ENCODE measurements at places on chromosomes 6 and 20.

DNA sequence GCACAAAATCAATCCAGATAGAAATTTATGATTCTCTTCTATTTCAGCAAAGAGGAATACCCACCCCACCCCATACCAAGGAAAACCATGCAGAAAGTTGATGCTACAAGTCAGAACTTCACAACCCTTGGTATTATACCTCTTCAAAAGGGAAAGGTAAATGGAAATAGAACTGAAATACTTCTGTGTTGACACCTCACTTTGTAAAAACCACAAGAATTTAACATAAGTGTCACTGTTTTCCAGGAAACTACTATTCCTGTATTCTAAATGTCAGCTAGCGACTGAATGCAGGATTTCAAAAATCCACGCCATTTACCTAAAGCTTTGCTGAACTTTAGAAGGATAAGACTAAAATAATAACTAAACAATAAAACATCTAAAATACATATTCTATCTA, 3.6 kb downstream of the CPNE1 start:
- no peak for DNase-seq

- no peak for DNase-seq
These were observed 16.9 kb downstream of the SYTL3 start for GRCh38 chr6:158666628-158667359.

- DNase-seq: no peak
These were observed 5.5 kb downstream of the ITCH start for GRCh38 chr20:34368547-34368946.

DNA sequence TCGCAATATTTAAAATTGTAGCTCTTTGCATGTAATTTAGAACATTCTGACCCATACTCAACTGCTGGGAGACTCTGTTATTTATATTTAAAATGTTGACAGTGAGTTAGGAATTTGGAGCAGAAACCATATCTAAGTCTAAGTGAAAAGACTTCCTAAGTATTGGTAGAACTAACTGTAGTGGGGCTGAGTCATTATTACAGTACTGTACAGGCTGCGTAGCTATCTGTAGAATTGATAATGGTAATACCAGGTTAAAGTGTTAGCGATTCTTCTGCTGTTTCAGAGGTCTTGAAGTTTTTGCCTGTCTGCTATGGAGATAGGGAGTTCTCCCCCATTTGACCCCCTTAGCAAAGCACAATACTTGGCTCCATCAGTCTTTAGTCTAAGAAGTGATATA, 3.6 kb downstream of the TOP1 start:
- DNase-seq: no peak

DNA sequence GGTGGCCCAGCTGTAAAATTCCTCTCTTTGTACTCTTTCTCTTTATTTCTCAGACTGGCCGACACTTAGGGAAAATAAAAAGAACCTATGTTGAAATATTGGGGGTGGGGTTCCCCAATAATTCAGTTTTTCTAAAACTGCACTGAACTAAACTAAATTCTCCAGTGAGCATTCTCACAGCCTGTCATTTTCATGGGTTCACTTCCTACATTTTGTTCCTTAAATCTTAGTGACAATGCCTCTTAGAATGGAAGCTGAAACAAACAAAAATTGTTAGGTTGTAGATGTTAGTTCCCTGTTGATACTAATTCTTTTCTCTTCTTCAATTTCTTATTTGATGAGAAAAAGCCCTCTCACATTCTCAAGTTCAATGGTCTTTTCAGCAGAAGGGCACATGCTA, 35.8 kb upstream of the IFNGR1 start:
- DNase-seq: no peak

- DNase-seq: no peak
These were observed 108.0 kb downstream of the SNX5 start for GRCh38 chr20:17860301-17861197.

DNA sequence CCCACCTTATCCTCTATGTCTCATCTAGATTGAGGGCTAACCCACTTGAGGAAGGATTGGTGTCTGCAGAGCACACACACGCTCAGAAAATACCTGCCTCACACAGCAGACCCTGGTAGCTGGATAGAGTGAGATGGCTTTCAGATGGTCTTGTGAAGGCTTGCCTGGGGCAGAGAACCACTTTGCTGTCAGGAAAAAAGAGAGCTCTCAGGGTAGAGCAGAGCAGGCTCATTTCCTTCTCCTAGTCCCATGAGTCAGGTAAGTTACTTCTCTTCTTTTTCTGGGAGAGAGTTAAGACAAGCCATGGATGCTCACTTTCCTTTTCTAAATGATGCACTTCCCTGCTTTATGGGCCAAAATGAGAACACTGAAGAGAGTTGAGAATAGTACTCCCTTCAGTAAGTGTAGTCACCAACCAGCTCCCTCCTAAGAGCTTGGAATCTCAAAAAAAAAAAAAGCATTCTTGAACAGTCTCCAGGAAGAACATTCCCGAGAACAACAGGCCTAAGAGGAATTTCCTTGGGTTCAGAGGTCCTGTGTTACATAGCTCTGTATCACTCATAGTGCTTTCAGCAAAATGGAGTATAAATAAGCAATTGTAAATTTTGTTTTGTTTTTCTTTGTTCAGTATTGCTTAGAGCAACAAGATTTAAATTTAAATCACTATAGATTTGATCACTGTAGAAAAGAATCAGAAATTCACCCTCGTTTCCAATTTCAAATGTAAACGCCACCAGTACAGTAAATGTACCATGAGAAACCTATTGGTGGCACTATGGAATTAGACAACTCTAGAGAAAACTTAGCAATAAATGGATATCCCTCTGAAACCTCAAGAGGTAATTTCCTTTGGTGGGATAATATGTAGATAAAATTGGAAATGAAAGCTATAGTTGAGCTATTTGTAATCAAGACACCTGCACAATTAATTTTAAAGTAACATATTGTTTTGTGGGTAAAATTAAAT, 530.3 kb downstream of the RFPL4B start:
- no peak for DNase-seq

DNA sequence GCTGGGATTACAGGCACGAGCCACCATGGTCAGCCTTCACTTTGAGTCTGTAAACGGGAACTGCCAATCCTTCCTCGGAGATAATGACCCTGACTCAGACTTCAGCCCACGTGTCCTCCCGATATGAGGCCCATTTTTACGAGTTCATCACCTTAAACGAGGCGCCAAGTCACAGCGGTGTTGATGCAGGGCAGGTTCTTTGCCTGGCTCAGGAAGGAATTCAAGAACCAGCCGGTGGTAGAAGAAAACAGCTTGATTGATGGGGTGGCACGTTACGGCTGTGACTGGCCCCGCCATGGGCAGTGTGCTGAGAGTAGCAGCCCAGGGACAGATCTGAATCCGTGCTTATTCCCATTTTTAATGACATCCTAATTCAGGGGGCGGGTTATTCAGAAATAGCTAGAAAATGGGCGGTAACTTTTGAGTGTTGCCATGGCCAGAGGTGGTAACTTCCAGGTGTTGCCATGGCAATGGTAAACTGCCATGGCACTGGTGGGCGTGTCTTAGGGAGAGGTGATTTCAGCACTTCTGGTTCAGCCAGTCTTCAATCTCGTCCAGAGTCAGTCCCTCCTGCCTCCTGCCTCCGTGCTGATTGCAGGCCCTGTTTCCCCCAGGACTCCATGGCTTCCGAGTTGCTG, 9.1 kb upstream of the MAP1LC3A start:
- DNase-seq: no peak

GRCh38 chr6:53236241-53236640, 87.6 kb upstream of the GCM1 start:
- DNase-seq: peak; percentile 29

DNA sequence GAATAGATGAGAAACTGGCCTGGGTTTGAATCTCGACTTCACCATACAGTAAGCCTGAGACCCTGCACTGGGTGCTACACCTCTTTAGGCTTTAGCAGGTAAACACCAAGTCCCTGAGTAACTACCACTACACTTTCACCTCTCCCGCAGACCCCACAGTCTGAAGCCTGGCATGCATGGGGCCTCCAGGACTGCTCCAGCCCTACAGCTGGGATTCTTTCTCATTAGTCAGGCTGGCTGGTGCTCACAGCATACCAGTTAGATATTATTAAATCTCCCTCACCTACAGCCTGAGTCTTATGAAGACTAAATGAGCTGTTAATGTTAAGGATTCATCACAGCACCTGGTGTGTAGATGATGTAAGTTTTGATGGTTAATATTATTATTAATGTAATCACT, 388.7 kb downstream of the ARHGAP18 start:
- DNase-seq: no peak

DNA sequence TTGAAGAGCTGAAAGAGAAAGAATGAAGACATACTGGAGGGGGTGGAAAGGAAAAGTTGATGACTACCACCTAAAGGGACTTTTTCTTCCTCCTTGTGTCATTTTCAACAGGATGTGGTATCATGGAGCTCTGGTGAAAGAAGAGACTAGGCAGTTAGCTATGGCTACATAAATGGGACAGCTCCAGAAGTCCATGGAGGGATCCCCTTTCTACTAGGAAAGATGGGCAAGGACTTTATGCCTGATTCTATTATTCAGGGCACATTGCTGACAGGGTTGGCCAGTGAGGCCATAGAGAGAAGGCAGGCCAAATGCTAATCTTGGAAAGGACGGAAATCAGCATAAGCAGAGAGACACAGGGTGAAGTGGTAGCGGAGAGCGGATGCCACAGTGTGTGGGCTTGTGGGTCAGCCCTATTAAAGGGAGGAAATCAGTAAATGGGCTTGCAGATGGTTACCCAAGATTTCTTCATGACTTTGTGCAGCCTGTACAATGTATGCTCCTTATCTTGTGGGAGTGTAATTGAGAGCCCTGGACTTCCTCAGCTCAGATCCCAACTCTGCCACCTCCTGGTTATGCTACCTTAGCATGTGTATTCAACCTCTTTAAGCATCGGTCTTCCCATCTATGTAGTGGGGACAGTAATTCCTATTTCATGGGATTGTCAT, 77.4 kb upstream of the TMEM170B start:
- peak; percentile 24 for DNase-seq

DNA sequence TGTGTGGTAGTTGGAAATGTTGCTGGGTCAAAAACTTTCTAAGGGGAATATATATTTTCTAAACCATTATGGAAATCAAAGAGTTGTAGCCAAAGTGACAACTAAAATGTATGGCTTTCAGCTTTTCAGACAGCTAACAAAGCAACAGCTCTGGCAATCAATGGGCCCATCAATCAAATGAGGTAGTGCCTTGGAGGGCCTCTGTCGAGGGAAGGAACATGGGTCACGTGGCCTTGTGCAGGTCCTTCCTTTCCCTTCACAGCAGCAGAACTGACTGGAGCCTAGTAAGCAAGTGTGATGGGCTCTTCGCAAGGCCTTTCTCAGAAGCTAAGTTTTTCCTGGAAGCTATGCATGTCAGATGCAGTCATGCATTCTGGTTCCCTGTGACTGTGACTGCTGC, 17.9 kb downstream of the FAXC start:
- DNase-seq: no peak

GRCh38 chr6:45746046-45746445, 269.6 kb downstream of the CLIC5 start:
- no peak for DNase-seq

- DNase-seq: no peak
These were observed 12.6 kb downstream of the PGM3 start for GRCh38 chr6:83180426-83180950.

DNA sequence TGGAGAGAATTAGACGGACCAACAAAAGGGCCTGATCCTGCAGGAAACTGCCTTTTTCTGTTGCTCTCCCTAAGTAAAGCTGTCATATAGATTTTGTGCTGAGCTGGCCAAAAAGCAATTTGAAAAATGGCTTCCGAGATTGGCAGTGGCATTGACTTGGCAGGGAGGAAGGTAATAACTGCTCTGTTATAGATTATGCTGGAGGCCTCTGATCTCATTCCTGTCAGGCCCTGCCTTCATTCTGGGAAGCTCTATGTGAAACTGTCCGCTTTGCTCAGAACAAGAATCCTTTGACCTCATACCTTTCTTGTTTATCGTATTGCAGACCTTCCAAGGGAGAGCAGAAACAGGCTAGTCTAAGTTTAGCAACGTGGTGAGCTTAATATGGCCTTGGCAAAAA, 234.4 kb downstream of the PHACTR1 start:
- DNase-seq: no peak

- DNase-seq: no peak
These were observed 13.1 kb downstream of the BMP2 start for GRCh38 chr20:6780433-6781190.

DNA sequence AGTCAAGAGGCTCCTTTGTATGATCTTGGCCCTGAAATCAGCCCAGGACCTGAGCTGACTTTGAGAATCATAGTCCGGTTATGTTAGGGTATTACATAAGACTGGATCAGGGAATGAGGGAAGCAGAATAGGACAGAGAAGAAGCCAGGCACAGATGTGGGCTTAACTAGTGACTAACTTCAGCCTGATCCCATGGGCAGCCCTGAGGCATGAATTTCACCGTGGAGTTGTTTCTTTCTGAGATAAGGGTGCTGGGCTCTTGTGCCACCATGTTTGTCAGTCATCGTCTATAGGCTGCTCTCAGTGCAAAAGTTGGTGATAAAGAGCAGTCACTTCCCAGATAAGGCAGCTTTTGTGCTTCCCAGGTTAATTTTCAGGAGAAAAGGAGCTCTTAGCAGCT, 544.7 kb upstream of the SPTLC3 start:
- DNase-seq: no peak

- DNase-seq: no peak
These were observed 124.8 kb downstream of the AHI1 start for GRCh38 chr6:135372758-135373157.

DNA sequence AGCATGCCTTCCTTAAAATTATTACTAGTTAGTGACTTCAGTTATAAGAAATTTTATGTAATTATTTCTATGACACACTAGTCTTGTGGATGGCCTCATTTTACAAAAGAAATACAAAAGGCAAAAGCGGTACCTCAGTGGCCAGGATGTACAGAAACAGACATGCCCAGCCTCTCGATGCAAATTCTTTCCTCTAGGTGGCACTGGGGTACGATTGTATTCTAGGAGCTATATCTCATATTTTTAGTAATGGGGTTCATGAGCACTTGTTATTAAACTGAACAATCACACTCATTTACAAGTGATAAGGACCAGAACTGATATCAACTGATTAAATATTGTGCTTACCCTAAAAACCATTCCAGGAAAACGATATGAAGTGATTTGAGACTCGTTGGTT, 59.8 kb downstream of the SOD2 start:
- no peak for DNase-seq

- no peak for DNase-seq
These were observed 171.1 kb upstream of the SNX9 start for GRCh38 chr6:157651731-157652490.

All from activated CD4-positive, alpha-beta T cell treated with anti-CD3 and anti-CD28 coated beads, Interleukin-2, amount 50 U/mL, for 48 hours (primary cell).